ENCODE measurements at places on chromosomes 7 and 10. TPM values are rescaled to one million over a fixed set of nuclear protein-coding genes. Genes with fewer than 3 reads are reported as not detected.

LOXL4 gene
- total RNA-seq, result not detected

FAM221A gene
- 19.7 TPM for total RNA-seq

NPSR1 gene
- total RNA-seq, result not detected

JCAD gene
- total RNA-seq, result 0.05 TPM

C7orf33 gene
- not detected for total RNA-seq

ATE1 gene
- 9.0 TPM for total RNA-seq

LRRC61 gene
- 10.8 TPM for total RNA-seq

UPK3B gene
- 1.6 TPM for total RNA-seq

TRIM50 gene
- not detected for total RNA-seq

PSPH gene
- 21.1 TPM for total RNA-seq

HMX2 gene
- total RNA-seq, result 0.18 TPM

PLCE1 gene
- total RNA-seq, result 0.07 TPM

GPR26 gene
- total RNA-seq, result not detected

ZC3HAV1 gene
- 167 TPM for total RNA-seq

CPEB3 gene
- total RNA-seq, result 4.0 TPM

LBX1 gene
- not detected for total RNA-seq

ELFN1 gene
- total RNA-seq, result 0.07 TPM

HOXA2 gene
- not detected for total RNA-seq

LMOD2 gene
- total RNA-seq, result not detected

ADGRA1 gene
- total RNA-seq, result not detected

PAPOLB gene
- not detected for total RNA-seq

KIF11 gene
- total RNA-seq, result 57.7 TPM

NXPH1 gene
- not detected for total RNA-seq

LLCFC1 gene
- not detected for total RNA-seq

LDB3 gene
- total RNA-seq, result 0.16 TPM

VSTM2A gene
- not detected for total RNA-seq

DLG5 gene
- total RNA-seq, result 1.3 TPM

LZTS2 gene
- total RNA-seq, result 19.2 TPM

IGFBP1 gene
- not detected for total RNA-seq

NCF1 gene
- 3.2 TPM for total RNA-seq

GIMAP2 gene
- total RNA-seq, result 47.8 TPM

ASIC3 gene
- 7.6 TPM for total RNA-seq

GNG11 gene
- not detected for total RNA-seq

CAMK2B gene
- 2.1 TPM for total RNA-seq

SLC39A12 gene
- total RNA-seq, result not detected

STN1 gene
- total RNA-seq, result 38.6 TPM

MINDY3 gene
- total RNA-seq, result 15.9 TPM

CDHR1 gene
- 0.64 TPM for total RNA-seq

CYP2C19 gene
- total RNA-seq, result not detected

PAX4 gene
- not detected for total RNA-seq

DNAH11 gene
- total RNA-seq, result 0.02 TPM

CPA4 gene
- not detected for total RNA-seq

CRYGN gene
- total RNA-seq, result 0.61 TPM

NUTM2D gene
- 0.20 TPM for total RNA-seq

C10orf53 gene
- not detected for total RNA-seq

BEND7 gene
- total RNA-seq, result not detected

NUTM2E gene
- total RNA-seq, result not detected

XRCC2 gene
- total RNA-seq, result 11.5 TPM

CLCN1 gene
- total RNA-seq, result 0.12 TPM

WASHC2C gene
- 31.7 TPM for total RNA-seq

LHFPL3 gene
- total RNA-seq, result not detected

FLNC gene
- total RNA-seq, result 0.02 TPM

CEP41 gene
- total RNA-seq, result 12.6 TPM

DUSP5 gene
- total RNA-seq, result 23.0 TPM
